Activated effector memory CD4-positive, alpha-beta T cell treated with Interleukin-2 at 50 U/mL for 16 hours (primary cell): ENCODE measurements at places on chromosomes 11 and 22.

DNA sequence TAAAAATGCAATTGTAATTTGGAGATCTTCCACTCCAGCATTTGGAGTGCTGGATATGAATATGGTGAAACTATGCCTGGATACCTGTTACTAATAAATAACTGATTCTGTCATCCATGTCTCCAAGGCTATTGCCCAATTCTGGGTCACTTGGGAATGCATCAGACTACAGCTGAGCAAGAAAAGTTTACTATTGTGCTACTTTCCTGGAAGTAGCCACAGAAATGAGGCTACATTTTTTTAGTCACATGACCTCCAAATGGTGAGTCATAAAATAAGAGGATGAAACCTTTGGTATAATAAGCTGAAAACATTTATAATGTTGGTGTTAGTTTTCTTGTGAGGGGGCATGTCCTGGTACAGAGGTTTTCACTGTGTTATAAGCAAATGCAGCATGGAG is 44.4 kb downstream of the DCDC1 start:
- DNase-seq: no peak

DNA sequence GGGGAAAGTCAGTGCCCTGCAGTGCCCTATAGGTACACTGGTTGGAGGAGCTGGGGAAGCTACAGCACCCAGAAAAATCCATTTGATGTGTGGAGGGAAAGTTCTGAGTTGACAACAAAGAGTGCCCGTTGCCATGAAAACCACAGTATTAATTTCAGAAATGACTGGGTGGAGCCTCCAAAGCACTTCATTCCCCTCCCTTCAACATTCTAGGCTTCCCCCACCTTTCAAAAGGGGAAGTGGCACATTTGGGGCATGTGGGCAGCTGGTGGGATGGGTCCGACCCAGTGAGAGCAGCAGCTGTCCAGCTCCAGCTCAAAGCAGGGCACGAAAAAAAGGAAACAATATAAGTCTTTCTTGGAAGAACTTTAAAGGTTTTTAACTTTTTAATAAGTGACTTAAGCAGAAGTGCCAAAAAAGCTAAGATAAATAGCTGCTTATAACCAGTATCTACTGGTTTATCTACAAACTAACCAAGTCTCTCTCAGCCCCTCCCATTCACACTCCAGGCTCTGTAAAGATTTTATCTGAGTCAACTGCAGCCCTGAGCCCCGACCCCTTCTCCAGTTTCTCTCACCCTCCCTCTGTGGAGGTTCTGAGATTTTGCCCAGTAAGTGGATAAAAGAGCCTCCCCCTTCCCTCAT is 9.0 kb upstream of the AHNAK start:
- peak; percentile 55 for DNase-seq

- DNase-seq: no peak
Observed at GRCh38 chr11:30016588-30017363, at the start of gene KCNA4. Gene KCNA4, minus strand, starts transcription at chr11:30017030. Its CDS starts 4,352 bp downstream, at chr11:30012678.

DNA sequence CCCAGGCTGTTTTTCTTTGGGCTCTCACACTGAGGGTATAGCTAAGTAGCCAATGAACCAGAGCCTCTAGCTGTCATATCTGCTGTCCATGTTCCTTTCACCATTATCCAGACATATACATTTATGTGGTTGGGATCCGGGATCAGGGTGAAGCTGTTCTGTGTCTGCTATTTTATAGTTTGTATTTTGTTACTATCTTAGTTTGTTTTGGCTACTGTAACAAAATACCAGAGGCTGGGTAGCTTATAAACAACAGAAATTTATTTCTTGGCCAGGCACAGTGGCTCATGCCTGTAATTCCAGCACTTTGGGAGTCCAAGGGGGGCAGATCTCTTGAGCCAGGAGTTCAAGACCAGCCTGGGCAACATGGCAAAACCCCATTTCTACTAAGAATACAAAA is 40.5 kb upstream of the CABP7 start:
- DNase-seq: no peak

- DNase-seq: no peak
Observed at GRCh38 chr11:14390669-14391068, 31.7 kb upstream of the RRAS2 start.

GRCh38 chr11:17599460-17599925 is 52.4 kb downstream of the OTOG start:
- no peak for DNase-seq

DNA sequence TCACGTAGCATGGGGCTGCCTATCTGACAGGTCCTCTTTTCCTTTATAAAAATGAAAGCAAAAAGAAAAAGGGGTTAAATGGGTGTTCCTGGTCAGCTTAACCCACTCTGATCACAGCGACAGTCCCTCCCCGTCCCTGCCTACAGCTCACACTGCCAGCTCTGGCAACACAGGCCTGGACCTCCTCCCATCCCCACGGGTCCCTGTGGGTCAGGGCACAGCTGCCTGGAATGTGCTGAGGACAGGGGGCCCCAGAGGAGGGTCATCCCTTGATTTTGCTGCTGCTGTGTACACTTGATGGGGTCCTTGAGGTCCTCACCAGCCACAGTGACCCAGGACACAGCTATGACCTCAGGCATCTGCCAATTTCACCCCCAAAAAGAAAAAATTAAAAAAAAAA is 29.6 kb upstream of the CYP2D6 start:
- DNase-seq: no peak
